ENCODE measurements at places on chromosomes 6 and 20.

DNA sequence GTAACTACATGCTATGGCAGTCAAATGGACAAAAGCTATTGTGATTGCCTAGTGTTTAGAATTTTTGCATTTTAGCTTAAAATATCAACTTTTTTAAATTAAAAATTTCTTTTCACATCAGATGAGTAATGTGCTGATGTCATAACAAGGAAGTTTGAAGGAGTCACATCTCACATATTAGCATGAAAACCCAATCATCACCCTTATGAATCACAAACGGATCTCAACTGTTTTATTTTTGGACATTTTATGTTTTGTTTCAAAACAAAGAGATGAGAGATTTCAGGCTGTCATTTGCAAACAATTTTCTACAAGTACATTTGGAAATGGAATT is 53.6 kb upstream of the TRERF1 start:
- no peak for DNase-seq

GRCh38 chr6:158854214-158855101 is 35.3 kb upstream of the EZR start:
- DNase-seq: no peak

GRCh38 chr6:129575378-129576118 is 134.4 kb downstream of the ARHGAP18 start:
- DNase-seq: peak; percentile 50

DNA sequence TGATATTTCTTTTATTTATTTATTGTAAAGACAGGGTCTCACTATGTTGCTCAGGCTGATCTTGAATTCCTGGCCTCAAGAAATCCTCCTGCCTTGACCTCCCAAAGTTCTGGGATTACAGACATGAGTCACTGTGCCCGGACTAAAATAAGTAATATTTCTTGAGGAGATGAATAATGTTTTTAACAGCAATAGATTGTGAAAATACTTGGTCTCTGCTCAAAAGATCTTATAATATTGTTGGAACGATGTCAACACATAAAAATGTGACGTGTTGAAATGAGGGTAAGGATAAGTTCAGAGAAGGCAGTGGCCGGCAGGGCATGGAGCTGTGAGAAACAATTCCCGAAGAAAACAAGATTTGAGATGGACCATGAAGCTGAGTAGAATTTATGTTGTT is 178.7 kb downstream of the GJA1 start:
- no peak for DNase-seq

DNA sequence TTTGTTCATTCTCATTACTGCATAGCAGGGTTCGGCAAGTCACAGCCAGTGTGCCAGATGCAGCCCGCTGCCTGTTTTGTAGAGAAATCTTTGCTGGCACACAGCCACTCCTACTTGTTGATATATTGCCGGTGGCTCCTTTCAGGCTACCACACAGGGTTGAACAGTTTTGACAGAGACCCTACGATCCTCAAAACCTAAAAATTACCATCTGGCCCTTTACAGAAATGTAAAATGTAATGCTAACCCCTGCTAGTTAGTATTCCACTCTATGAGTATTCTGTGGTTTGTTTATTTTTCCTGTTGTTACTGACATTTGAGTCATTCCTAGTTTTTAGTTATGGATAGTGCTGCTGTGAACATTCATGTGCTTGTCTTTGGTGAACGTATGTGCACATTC is 11.5 kb downstream of the DHX35 start:
- DNase-seq: peak; percentile 33

DNA sequence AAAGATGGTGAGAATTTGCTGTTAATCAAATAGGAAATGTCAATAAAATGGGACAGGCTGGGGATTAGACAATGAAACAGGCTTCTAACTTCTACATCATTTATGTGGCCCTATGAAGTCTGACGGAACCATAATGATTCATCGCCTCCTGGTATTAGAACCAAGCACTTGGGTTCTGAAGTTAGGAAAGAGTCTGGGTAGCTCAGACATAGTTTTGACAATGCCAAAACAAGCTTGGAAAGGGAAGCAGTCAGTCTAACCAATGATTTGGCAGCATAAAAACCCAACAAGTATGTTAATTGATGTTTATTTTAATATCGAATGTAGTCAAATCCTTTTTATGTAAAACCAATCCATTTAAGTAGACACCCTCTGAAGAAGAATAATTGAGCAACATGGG is 160.8 kb upstream of the RSPO3 start:
- DNase-seq: no peak

GRCh38 chr6:22298475-22298890 is 1.6 kb upstream of the PRL start:
- DNase-seq: no peak

- DNase-seq: no peak
Measured at GRCh38 chr6:39853604-39854003, 61.4 kb downstream of the DAAM2 start.

DNA sequence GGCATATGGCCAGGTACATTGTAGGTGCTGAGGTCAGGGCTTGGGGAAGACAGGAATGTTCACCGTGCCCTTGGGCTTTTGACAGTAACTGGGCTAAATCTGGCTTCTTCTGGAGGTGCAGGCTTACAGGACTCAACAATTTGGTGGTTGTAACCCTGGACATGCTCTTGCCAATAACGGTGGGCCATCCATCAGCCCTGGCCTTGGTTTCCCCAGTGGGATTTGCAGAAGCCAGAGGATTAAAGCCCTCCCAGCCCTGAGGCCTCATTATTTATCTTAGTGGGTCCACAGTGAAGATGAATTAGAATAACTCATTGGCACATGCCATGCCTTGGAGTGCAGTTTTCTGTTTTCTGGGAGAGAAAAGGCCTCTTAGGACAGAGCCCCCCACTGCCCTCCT is 44.0 kb downstream of the TOX2 start:
- DNase-seq: no peak

DNA sequence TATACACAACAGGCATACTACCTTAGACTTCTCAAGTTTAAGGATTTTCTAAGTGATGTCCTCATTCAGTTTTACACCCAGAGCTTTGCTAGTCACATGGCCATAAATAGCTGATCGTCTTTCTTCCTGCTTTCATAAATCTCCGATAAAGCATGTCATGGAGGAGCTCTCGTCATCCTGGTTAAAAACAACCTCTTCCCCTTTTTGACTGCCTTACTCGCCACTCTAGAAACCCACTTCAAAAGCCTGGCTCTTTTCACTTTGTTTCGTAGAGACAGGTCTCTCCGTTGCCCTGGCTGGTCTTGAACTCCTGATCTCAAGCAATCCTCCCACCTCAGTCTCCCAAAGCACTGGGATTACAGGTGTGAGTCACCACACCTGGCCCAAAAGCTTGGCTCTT is 67.0 kb upstream of the SMIM29 start:
- DNase-seq: no peak

DNA sequence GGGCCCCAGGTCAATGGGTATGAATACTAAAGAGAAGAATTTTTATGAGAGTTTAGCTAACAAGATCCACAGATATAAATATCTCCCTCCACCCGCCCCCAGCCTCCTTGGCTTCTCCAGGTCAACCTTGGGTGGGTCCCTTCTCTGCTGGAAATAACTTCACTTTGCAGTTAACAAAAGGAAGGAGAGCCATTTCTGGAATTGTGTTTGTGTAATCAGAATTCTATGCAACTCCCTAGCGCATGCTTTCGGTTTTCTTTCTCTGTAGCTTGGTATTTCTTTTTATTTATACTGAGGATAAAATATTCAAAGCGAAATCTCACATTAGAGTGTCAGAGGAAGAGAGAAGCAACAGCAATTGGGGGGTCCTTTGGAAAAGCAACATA is 27.1 kb downstream of the RIPOR2 start:
- DNase-seq: no peak

All from astrocyte of the cerebellum (primary cell).